Activated T-cell treated with anti-CD3 and anti-CD28 coated beads, Interleukin-2, amount 50 U/mL, for 72 hours (primary cell): ENCODE measurements at places on chromosomes 13 and 19. TPM values are rescaled to one million over a fixed set of nuclear protein-coding genes. Genes with fewer than 3 reads are reported as not detected.

Gene LIN37
- total RNA-seq = 14.3 TPM

Gene IL4I1
- total RNA-seq = 16.7 TPM

Gene LILRB4
- total RNA-seq = not detected

Gene ZNF576
- 10.0 TPM for total RNA-seq

Gene ATP8B3
- 12.8 TPM for total RNA-seq

DNA sequence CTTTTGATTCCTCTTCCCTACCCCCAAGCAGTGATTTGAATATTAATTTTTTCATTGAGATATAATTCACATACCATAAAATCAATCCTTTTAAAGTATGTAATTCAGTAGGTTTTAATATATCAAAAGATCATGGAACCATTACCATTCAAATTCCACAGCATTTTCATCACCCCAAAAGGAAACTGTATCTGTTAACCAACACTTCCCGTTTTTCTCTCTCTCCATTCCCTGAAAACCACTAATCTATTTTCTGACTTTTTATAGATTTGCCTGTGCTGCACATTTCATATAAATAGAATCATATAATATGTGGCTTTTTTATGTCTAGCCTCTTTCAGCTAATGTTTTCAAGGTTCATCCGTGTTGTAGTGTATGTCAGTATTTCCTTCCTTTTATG is 107.1 kb downstream of the PAN3 start:
- H3K36me3 ChIP-seq = peaks cover 29% of the 10 kb centered on the region
- no peak overlapping the region for H3K27ac ChIP-seq
- no peak overlapping the region for H3K4me3 ChIP-seq

DNA sequence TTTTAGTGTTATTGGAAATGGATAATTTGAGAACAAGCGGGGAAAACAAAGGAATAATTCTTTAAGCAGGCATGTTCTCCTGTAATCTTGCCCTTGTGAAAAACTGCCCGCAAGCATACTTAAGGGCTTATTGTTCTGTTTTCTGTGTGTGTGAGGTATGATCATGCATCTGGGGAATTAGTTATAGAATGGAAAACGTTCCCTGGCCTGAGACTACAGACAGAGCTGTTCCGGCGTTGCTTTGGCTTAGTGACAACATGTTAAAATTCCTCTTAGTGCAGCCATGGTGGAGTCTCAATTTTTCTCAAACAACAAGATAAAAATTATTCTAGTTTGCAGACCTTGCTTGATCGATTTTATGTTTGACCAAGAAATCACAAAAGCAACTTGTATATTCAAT is 560.2 kb upstream of the SPRY2 start:
- no peak for DNase-seq
- no peak overlapping the region for H3K4me3 ChIP-seq
- no peaks in the 10 kb centered on the region for H3K36me3 ChIP-seq
- H3K27me3 ChIP-seq = no peaks in the 10 kb centered on the region
- H3K27ac ChIP-seq = no peak overlapping the region
- no peaks in the 10 kb centered on the region for H3K4me1 ChIP-seq

DNA sequence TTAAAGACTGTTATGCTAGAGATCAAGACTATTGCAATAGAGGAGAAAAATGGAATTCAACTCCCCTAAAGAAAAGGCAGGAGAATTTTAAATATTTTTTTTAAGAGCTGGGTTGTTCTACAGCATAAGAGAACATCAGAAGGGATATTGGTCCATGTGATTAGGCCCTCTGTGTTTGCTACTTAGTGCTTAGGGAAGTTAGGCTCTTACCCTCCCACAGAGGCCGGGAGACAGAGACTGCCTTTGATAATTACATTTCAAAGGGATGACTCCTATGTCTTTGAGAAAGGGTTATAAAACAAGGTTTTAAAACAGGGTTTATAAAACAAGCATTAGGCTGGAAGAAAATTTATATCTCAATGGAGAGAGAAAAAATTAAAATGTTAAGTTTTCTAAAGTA is 1248.1 kb upstream of the PCDH20 start:
- DNase-seq = no peak
- no peaks in the 10 kb centered on the region for H3K4me1 ChIP-seq
- H3K27me3 ChIP-seq = no peaks in the 10 kb centered on the region

- no peaks in the 10 kb centered on the region for H3K36me3 ChIP-seq
- no peaks in the 10 kb centered on the region for H3K27me3 ChIP-seq
- H3K4me1 ChIP-seq = no peaks in the 10 kb centered on the region
- DNase-seq = no peak
Measured at GRCh38 chr13:70923863-70924752, 815.9 kb upstream of the KLHL1 start.

DNA sequence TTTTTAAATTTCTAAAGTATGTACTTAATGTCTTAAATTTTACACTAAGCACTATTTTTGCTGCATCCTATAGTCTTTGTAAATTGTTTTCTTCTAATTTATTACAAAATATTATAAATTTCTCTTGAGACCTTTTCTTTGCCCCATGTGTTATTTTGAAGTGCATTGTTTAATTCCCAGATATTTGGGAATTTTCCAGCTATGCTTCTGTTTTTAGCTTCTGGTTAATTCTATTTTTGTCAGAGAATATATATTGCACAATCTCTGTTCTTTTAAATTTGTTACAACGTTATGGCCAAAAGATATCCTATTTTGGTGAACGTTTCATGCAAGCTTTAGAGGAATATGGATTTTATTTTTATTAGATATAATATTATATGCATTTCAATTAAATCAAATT is 917.4 kb upstream of the MIR17HG start:
- no peak for DNase-seq
- H3K27ac ChIP-seq = no peak overlapping the region
- H3K27me3 ChIP-seq = no peaks in the 10 kb centered on the region
- no peaks in the 10 kb centered on the region for H3K36me3 ChIP-seq
- no peaks in the 10 kb centered on the region for H3K4me1 ChIP-seq

DNA sequence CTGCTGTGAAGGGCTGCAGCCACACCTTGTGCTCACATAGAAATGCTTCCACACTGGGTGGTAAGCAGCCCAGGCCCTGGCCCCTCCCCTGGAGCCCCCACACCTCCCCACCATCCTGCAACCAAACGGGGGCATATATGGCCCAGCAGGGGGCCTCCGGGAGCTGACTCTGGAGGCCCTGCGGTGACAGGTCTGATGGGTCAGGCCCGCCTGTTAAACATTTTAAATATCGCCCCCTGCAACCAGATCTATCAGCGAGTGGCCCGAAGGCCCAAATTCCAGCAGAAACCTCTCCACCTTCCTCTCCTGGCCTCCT is 48.0 kb upstream of the KATNAL1 start:
- no peak overlapping the region for H3K4me3 ChIP-seq
- peaks cover 11% of the 10 kb centered on the region for H3K36me3 ChIP-seq

GRCh38 chr19:41726493-41726892 is 18.1 kb downstream of the CEACAM5 start:
- H3K27me3 ChIP-seq = peaks cover 49% of the 10 kb centered on the region
- H3K4me1 ChIP-seq = no peaks in the 10 kb centered on the region
- no peak overlapping the region for H3K4me3 ChIP-seq
- no peaks in the 10 kb centered on the region for H3K36me3 ChIP-seq
- H3K27ac ChIP-seq = no peak overlapping the region

DNA sequence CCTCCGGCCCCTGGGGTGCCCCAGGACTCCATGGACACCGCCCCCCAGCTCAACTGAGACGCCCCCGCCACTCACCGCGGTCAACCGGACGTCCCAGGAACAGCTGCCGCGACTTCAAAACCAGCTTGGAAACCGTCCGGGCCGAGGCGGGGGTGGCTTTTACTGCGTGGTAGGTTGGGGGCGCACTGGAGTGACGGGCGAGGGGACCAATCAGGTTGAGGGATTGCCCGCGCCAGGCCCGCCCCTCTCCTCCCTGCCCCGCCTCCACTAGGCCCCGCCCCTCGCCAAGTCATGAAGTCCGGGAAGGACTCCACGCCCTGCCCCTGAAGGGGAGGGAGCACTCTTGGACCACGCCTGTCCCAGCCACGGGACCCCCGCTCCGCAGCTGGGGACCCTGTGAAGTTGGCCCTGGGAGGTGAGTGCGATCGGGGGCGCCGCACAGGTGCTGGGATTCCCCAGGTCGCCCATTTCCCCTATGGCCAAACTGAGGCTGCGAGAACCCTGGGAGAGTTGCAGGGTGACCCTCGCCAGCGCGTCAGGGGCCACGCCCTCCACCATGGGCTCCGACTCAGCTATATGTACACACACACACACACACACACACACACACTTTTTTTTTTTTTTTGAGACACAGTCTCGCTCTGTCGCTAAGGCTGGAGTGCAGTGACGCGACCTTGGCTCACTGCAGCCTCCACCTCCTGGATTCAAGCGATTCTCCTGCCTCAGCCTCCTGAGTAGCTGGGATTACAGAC is at the start of gene PLIN3:
Gene PLIN3 (minus strand): TSS at position 134 of the 752 bp plus-strand sequence. CDS start 6,273 bp downstream, outside the sequence.
- peak within 1 kb of the TSS; percentile 23 for H3K27ac ChIP-seq
- no peaks in the 10 kb centered on the region for H3K36me3 ChIP-seq
- peak; percentile 94 for DNase-seq
- peak within 1 kb of the TSS; percentile 90 for H3K4me3 ChIP-seq

DNA sequence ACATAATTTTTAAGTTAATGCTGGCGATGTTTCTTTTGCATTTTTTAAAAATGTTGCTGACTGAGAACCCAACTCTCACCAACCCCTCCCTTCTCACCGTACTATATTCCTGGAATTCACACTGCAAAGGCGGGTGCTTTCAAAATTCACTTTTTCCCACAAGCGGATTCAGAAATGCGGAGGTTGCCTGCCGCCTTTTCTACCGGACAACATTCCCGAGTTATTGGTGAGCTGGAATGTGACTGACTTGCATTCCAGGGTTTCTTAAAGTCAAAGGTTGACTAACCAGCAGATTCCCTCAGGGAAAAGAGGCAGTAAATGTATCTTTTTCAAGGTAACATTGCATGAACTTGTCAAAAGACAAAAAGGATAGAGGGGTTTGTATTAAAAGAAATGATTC is 113.3 kb downstream of the RAB20 start:
- peaks cover 7% of the 10 kb centered on the region for H3K4me1 ChIP-seq
- no peak overlapping the region for H3K4me3 ChIP-seq
- peaks cover 38% of the 10 kb centered on the region for H3K27me3 ChIP-seq
- no peak overlapping the region for H3K27ac ChIP-seq
- H3K36me3 ChIP-seq = no peaks in the 10 kb centered on the region
- no peak for DNase-seq

GRCh38 chr13:50374517-50374916 is 359.3 kb downstream of the KCNRG start:
- peaks cover 45% of the 10 kb centered on the region for H3K27me3 ChIP-seq
- no peak overlapping the region for H3K4me3 ChIP-seq
- H3K4me1 ChIP-seq = peaks cover 20% of the 10 kb centered on the region
- no peaks in the 10 kb centered on the region for H3K36me3 ChIP-seq

DNA sequence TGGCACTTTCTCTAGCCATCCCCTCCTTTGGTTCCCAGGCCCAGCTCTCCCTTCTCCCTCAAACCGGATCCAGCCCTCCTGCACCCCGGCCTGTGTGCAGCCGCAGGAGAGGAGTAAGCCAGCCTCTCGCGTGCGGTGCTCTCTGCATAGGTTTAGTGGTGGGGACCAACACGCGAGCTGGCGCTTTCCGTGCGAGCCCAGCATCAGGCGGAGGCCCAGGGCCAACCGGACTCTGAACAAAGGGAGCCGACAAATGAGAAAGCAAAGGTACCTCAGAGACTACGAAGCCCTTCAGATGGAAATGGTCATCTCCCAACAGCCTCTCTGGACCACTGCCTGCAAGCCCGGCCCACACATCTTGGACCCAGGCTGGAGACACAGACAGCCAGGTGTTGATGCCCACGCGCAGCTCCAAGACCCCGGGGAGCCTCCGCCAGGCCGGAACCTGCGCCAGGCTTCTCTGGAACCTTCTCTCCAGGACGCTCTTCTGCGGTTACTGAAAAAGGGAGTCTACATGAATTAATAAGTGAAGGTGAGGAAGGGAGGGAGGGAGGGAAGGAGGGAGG is 16.5 kb upstream of the LATS2 start:
- DNase-seq = no peak
- peaks cover 19% of the 10 kb centered on the region for H3K4me1 ChIP-seq
- H3K36me3 ChIP-seq = no peaks in the 10 kb centered on the region
- no peak overlapping the region for H3K4me3 ChIP-seq
- peaks cover 27% of the 10 kb centered on the region for H3K27me3 ChIP-seq

DNA sequence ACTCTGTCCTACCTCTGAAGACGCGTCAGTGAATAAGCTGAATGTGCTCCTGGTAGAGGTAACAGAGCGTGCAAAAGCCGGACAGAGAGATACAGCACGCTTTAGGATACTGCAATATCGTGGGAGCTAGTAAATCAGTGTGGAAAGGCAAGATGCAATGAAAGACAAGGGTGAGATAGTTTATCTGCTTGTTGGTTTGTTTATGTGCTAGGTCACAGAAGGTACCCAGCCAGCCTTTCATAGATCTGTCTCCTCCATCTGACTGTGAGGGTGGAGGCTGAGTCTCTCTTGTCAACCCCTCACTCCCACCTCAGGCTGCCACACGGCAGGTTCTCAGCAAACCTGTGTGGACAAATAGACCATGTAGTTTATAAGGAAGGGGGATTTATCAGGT is 904 bp upstream of the GIPC1 start:
- no peaks in the 10 kb centered on the region for H3K27me3 ChIP-seq
- H3K36me3 ChIP-seq = no peaks in the 10 kb centered on the region
- H3K4me1 ChIP-seq = peaks cover 20% of the 10 kb centered on the region
- H3K4me3 ChIP-seq = peak overlapping the region; percentile 85

- H3K36me3 ChIP-seq = no peaks in the 10 kb centered on the region
- H3K4me3 ChIP-seq = no peak overlapping the region
- H3K27me3 ChIP-seq = no peaks in the 10 kb centered on the region
- H3K27ac ChIP-seq = no peak overlapping the region
- DNase-seq = no peak
- peaks cover 11% of the 10 kb centered on the region for H3K4me1 ChIP-seq
Measured at GRCh38 chr13:43129511-43130110, 106.2 kb downstream of the DNAJC15 start.

- no peak overlapping the region for H3K27ac ChIP-seq
- H3K4me3 ChIP-seq = no peak overlapping the region
- H3K27me3 ChIP-seq = no peaks in the 10 kb centered on the region
- H3K36me3 ChIP-seq = peaks cover 3% of the 10 kb centered on the region
Measured at GRCh38 chr19:6229216-6229913, 50.4 kb downstream of the MLLT1 start.

DNA sequence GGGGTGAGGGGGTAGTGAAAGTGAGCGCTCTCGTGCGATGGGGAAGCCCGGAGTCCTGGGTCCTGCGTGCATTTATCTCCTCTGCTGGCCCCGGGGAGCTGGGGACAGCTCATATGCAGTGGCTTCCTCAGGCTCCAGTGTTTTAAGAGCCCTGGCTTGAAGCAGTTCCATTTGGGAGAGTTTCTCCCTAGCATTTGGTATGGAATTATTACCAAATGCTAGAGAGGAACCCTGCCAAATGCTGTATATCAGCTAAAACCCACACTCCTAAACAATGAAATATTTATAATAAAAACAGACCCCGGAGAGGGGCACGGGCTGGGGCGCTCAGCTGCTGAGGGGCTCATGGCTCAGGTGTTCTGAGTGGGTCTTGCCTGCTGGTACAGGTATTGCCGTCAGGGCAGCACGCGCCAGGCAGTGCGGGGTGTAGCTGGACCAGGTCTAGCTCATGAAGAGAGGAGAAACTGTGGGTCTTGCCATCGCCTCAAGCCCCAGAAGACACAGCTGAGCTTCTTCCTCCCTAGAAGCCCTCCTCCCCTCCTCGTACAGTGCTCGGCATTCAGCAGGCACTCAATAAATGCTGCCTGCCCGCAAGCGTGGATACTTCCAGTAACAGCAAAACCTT is 163.6 kb upstream of the ZNF536 start:
- no peaks in the 10 kb centered on the region for H3K4me1 ChIP-seq
- no peak overlapping the region for H3K4me3 ChIP-seq
- H3K27me3 ChIP-seq = no peaks in the 10 kb centered on the region
- H3K27ac ChIP-seq = no peak overlapping the region
- H3K36me3 ChIP-seq = no peaks in the 10 kb centered on the region
- no peak for DNase-seq

- no peak overlapping the region for H3K4me3 ChIP-seq
- H3K27me3 ChIP-seq = no peaks in the 10 kb centered on the region
- peaks cover 6% of the 10 kb centered on the region for H3K36me3 ChIP-seq
- DNase-seq = peak; percentile 56
Measured at GRCh38 chr19:17205237-17206140, 9.7 kb upstream of the USE1 start.
